ENCODE measurements at places on chromosomes 2 and 18.
A peak's percentile ranks its signal among the peaks of the same experiment; 100 is the strongest.

DNA sequence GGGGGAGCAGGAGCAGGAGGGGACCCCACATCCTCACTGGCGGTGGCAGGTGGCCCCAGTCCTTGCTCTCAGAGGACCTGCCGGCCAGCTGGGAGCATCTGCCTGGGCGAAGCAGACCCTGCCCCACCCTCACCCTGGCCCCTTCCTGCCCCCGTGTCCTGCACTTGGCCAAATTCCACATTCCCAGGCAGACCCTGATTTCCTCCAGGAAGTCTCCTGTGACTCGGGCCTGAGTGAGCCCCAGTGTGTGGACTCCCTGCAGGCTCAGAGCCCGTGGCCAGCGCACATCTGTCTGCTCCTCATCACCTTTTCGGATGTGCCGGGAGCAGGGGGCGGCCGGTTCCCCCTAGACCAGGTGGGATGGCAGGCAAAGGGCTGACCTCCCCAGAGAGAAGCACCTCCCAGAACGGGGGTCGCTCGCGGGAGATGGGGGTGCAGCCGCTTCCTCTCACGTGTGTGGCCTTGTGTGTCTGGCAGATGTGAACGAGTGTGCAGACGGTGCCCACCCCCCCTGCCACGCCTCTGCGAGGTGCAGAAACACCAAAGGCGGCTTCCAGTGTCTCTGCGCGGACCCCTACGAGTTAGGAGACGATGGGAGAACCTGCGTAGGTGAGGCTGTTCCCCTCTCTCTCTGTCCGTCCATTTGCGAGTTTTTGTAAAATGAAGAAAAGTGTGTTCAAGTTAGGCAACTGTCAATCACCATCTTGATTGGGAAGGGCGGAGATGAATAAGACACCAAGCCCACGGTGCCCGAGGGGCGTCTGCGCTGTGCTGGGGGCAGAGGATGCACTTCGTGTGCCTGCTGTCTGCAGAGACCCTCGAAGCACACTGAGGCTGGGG lies 90.4 kb downstream of the TPO start:
- DNase-seq: no peak

GRCh38 chr2:174784316-174784715 lies 20.0 kb upstream of the CHRNA1 start:
- no peak for DNase-seq

- peak; percentile 46 for DNase-seq
Observed at GRCh38 chr18:28789502-28789901, 612.6 kb upstream of the CDH2 start.

- no peak for DNase-seq
Observed at GRCh38 chr2:232432598-232433184, 23.3 kb upstream of the ALPI start.

- no peak for DNase-seq
Observed at GRCh38 chr2:37871456-37872191, 53.5 kb upstream of the RMDN2 start.

GRCh38 chr18:13547347-13547746 lies 179.0 kb downstream of the FAM210A start:
- DNase-seq: no peak

DNA sequence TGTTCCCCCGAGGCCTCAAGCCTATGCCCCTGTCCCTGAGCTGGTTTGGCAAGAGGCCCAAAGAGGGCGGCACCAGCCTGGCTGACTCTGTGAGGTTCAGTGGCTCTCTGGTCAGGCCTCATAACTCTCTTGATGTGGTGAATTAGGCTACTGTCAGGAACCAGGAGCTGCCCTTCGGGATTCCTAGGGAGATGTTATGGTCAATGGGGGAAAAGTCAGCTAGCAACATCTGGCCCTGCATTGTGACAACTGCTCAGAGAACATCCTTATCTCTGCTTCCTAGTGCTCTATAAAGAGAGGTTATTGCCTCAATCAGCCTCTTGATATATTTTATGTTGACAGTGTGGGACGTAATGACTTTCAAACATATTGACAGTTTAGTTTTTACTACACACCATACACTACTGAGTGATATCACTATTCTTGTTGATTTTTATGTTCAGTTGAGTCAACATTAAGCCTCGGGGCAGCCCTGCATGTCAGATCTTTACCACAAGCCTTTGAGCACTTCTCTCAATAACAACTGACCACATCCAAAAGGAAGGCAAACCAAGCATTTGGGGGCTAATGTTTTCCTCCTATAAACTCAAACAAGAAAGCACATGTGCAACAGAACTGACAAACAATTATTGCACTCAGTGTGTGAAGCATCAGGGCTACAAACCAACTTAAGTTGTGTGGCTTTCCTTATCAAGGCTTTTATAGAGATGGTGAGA lies 448.3 kb upstream of the SLC14A2 start:
- DNase-seq: no peak

Measured in globus pallidus (tissue), 1 donor.